ENCODE measurements at places on chromosomes 11 and 22.
A peak's percentile ranks its signal among the peaks of the same experiment; 100 is the strongest.

- no peak for DNase-seq
These were observed 8.0 kb downstream of the SLC22A12 start for GRCh38 chr11:64598797-64599697.

DNA sequence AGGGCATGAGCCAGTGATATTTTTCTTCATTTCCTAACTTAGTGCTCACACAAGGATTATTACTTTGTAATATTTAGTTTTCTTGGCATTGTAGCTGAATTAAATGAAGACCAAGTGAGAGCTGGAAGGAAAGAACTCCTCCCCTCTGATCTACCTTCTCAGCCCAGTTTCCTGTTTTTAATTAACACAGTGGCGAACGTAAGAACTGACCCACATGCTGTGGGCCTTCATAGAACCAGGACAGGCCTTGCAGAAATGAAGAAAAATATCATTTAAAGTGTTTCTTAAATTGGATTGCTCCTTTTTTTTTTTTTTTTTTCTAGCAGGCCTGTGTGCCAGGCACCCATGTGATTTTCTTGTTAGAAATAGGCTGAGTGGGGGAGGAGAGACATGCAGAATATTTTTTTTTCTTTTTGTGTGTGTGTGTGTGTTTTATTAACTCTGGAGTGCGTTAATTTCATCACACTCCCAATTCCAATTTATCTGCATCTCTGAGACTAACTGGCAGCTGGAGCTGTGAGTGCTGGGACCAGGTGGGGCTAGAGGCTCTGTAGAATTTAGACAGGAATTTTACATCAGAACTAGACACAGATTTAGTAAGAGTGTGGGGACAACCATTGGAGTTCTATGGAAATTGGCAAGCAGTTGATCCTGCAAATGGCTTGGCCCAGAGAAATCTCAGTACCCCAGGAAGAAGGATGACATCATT is 320.5 kb downstream of the DDX10 start:
- DNase-seq, result no peak

DNA sequence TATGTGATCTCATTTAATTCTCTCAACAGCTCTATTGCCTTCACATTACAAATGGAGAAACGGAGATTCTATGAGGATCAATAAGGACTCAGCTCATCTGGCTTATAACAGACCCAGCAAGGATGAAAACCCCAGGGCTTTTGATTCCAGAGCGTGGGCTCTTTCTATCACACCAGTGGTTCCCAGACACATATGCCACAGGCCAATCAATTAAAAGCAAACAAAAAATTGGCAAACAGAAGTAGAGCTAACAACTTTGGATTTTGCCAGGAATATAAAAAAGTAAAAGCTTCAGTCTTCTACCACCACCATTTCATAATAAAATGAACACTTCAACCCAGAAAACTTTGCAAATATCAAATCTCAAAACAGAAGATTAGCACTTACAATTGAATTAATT is 71.1 kb upstream of the FAT3 start:
- DNase-seq, result no peak

DNA sequence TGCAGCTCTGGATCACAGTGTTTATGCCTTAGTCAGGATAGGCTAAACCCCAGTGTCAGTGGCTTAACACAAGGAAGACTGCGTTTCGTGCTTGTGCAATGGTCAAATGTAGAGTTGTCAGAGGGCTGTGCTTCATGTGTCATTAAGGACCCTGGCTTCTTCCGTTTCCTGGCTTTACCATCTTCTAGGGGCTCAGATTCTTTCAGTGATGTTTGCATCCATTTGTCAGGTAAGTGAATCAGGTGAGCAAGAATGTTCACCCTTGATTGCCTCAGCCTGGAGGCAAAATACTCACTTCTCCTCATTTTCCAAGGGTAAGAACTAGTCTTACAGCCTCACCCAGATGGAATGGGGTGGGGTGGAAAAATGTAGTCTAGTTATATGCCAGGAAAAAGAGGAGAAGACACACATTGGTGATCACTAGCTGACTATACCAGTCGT is 20.5 kb upstream of the AMOTL1 start:
- no peak for DNase-seq

DNA sequence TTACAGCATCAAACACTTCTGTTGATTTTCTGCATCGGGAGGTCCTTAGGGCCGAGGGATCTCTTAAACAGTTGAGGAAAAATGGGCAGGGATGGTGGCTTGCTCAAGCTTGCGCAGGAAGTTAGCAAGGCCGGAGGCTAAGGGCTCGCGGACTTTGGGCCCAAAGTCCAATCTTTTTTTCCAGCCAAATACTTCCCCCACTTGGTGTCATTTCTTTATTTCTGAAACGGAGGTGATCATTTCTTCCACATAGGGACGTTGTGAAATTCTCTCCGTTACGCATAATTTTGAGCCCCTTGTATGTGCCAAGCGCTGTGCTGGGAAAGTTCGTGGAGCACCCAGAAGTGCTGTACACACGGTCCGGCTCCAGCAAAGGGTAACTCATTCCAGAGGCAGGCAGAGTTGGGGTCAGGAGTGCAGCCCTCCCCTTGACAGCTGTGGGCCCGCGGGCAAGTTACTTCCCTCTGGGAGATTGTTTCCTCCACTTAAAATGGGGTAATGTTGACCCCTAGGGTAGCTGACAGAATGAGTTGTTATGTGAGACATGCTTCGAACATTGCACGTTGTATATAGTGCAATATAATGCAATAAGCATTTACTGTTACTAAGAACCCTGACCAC is 809 bp downstream of the MIEF1 start:
- DNase-seq, result no peak

DNA sequence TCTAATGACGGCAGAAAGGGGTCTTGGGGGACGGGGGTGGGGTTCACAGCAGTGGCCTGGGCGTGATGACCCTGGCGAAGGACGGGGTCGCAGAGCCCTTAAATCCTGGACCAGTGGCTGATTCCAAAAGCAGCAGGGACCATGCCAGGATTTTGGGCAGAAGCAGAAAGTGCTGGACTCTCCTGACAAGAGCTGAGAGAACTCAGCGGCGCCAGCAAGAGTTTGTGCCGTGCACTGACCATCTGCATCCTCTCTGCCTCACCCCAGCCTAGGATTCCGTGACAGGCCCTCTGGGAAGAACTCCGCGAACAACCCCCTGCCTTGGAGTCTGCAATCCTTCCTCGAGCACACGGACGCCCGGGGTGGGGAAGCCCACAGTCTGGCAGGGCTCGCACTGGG is 644 bp upstream of the NDUFV1 start:
- no peak for DNase-seq

GRCh38 chr11:765025-765801 is 12.1 kb downstream of the GATD1 start:
- peak; percentile 86 for DNase-seq

DNA sequence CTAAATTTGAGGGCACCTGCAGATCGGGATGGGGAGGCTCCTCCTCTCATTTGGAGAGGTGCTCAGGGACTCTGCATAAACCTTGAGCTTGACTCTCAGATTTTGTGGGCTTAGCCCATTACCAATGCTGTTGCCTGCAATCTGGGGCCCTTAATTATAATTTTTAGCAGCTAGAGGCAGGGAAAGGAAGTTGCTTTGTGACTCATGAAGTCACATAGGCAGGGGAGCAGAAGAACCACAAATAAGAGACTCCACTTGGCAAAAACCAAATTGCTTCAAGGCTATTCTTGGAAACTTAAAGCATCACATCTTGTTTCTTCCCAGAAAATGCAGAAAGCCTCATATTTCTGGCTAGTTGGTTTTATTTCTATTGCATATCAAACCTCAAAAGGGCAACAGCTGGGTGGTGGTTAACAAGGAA is 46.9 kb downstream of the MICAL2 start:
- no peak for DNase-seq

- peak; percentile 53 for DNase-seq
These were observed 703 bp downstream of the ABTB2 start for GRCh38 chr11:34356913-34357700.

DNA sequence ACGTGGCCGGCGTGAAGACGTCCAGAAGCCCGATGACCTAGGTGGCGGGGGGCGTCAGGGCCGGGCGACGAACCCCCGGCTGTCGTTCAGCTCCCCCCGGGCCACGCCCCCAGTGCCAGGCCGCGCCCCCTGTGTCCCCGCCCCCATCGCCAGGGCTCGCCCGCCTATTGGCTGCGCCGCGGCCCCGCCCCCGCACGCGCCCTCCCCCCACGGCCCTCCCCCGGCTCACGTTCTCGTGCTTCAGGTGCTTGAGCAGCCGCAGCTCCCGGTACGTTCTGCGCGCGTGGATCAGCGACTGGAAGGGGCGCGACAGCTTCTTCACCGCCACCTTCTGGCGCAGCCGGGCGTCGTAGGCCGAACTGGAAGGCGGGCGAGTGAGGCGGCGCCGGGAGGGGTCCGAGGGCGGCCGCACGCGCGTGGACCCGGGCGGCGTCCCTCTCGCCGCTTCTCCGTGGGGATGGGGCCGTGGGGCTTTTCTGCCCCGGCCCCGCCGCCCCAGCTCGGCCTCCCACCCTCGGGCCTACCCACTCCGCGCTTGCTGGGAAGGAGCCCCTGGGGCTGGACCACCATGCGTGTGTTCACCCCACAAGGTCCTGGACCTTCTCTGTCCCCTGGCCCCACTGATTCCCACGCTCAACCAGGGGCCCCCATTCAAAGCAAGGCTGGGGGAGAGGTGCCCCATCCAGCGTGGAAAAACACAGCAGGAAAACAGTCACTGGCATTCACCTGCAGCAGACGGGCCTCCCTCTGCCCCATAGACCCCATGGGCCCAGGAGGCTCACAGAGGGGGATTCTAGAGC is 2.4 kb downstream of the MAPK11 start:
- no peak for DNase-seq

GRCh38 chr11:34999453-34999852 is 83.0 kb downstream of the PDHX start:
- no peak for DNase-seq

- DNase-seq, result no peak
These were observed 1163.7 kb downstream of the FAM181B start for GRCh38 chr11:81569999-81570398.

DNA sequence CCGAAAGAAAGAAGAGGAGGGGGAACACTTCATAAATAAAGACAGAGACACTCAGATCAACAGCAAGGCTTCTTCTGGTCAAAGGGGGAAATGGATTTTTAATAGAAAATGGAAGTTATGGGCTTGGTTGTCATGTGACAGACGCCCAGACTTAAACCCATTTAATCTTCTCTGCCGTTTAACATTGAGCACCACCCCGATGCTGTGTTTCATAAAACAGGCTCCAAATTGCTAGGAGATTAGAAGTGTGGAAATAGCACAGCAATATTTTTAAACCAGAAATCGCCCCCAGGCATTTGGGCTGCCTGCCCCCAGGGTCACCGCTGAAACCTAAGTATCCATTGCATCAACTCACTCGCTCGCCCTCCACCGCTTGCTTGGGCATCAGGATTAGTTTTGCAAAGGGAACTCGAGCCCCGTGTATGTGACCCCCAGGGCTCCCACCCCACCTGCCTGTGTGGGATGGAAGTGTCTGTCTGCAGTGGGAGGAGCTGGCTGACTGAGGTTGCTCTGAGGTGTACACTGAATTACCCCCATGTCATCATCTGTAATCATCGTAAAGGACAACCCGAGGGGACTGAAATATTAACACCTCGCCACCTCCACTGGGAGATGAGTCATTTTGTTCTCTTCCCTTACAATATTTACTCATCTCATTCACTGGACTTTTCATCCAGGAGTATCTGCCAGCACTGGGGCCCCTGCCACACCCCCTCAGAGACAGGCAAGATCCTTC is 10.7 kb downstream of the DSCAML1 start:
- DNase-seq, result no peak

DNA sequence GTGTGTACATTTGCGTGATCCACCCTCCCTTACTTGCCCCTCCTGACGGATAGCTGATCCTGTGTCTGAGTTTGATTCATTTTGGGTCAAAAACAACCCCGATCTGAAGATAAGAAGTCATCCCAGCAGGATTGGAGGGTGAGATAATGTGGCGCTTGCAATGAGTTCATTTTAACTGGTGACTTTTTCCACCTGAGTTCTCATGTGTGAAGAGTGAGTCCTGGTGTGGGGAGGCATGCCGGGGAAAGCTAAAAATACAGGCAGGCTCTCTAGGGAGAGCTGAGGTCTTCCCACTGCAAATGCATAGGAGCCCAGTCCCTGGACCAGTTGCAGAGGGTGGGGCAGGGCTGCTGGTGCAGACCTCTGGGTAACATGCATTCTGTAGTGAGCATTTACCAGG is 35.7 kb upstream of the ELF5 start:
- DNase-seq, result no peak

Data from 8988T (cell line).